ENCODE measurements at places on chromosomes 11 and 22.

GRCh38 chr11:83410605-83411565 is 124.7 kb upstream of the CCDC90B start:
- no peak for DNase-seq

DNA sequence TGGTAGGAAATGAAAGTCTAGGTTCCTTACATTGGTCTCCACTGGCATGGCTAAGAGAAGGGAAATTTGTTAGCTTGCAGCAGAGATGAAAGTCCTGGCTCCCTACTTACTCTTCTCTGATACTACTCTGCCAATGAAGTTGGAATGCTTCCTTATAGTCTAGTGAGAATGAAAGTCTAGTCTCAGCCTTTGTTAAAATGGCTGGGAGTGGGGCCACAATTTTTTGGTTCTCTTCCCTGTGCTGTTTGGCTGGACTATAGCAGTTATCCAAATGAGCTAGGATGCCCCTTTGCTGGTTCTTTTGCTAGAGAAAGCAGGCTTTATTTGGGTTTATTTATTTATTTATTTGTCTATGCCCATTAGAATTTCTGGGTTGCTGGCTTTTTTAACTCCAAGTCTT is 414.3 kb downstream of the AASDHPPT start:
- no peak for DNase-seq

DNA sequence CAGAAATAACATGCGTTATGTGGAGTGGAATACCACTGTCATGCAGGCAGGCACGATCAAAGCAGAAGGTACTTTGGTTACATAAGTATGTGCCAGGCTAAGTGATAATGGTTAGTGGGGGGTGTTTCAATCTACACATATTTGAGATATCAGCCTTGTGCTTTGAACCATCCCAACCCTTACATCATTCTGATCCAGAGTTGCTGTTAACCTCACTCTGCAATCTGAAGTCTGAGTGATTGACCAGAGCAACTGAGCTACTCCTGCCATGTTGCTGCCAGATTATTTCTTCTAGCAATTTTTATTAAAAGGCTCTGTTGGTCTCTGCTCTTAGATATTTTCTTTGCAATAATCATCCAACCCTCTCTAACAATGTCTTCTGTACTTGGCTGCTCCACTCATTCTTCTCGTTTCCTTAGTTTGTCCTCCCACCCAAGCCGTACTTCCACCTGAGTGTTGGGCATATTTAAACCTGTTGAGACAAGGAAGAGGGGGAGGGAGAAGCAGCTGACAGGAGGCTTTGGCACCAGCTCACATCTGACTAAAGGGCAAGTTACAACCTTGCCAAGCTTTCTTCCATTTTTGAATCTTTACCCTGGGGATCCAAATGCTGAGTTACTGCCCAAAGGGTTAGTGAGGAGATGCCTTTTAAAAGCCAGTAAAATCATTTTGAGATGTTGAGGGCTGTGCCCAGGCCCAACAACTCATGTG is 114.1 kb upstream of the SESN3 start:
- DNase-seq = no peak

GRCh38 chr22:50676661-50677492 is 4.3 kb downstream of the SHANK3 start:
- DNase-seq = no peak

DNA sequence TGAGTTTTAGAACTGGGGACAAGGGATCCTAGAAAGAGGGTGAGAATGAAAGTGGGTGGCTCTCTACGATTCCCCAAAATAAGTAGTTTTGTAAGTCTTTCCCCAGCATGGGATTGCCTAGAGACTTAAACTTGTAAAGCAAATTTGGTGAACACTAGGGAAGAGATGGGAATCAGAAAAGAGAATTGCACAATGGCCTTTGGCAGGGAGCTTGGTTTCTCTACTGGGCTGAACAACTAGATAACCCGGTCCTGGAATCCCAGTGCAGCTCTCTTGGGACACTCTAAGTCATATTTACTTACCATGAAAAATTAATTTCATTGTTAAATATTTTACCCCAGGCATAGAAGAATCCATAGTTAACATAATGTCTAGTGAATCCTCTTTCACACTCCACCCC is 16.5 kb upstream of the USP18 start:
- no peak for DNase-seq

DNA sequence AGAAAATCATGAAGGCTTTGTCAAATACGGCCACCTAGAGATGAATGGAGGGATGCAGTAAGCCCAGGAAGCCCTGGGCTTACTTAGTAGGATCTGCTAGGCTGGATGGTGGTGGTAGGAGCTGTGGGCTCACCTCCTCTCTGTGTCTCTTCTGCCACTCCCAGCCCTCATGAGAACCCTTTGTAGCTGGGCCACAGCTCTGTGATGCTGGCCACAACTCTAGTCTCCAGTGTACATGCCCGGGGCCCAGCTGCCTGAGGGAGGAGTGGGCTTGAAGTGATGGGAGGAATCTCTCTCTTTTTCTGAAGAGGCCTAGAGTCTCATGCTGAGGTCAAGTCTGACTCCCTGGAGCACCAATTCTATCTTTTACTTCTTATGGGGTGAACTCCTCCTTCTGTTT is 32.4 kb upstream of the SYT13 start:
- DNase-seq = no peak

All from activated CD4-positive, alpha-beta T cell treated with anti-CD3 and anti-CD28 coated beads for 1 hour (primary cell).